Activated CD8-positive, alpha-beta memory T cell treated with anti-CD3 and anti-CD28 coated beads for 1 hour (primary cell): ENCODE measurements at places on chromosomes 1 and 21.

- no peak for DNase-seq
Observed at GRCh38 chr1:187032982-187033692, 204.4 kb downstream of the PLA2G4A start.

DNA sequence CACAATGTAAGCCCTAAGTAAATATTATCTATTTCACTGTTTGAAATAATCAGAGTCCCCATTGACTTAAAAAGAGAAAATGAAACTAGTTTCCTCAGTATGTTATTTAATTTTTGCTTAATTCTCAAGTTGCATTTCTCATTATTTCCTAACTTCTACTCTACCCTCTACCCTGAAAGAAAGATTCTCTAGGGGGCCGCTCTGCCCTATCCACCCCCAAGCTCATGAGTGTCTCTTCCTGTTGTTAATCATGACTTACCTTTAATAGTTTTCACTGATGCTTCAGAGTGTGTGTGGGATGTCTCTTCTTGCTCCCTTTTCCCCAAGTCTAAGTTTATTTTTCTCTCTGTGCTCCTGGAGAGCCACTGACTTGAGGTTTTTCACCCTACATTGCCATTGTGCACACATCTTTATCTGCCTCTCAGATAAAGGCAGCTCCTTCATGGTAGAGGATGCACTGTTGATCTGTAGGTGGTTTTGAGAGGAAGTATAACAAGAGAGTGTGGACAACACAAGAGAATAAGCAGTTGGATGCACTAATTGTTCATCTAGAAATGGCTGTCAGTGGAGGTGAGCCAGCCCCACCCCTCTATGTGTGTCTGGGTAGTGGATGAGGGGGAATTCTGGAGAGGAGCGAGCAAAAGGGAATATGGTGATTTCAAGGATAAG is 261.7 kb downstream of the CHRM3 start:
- DNase-seq, result no peak

- DNase-seq, result no peak
Observed at GRCh38 chr1:223772771-223773160, 60.4 kb downstream of the CAPN2 start.

DNA sequence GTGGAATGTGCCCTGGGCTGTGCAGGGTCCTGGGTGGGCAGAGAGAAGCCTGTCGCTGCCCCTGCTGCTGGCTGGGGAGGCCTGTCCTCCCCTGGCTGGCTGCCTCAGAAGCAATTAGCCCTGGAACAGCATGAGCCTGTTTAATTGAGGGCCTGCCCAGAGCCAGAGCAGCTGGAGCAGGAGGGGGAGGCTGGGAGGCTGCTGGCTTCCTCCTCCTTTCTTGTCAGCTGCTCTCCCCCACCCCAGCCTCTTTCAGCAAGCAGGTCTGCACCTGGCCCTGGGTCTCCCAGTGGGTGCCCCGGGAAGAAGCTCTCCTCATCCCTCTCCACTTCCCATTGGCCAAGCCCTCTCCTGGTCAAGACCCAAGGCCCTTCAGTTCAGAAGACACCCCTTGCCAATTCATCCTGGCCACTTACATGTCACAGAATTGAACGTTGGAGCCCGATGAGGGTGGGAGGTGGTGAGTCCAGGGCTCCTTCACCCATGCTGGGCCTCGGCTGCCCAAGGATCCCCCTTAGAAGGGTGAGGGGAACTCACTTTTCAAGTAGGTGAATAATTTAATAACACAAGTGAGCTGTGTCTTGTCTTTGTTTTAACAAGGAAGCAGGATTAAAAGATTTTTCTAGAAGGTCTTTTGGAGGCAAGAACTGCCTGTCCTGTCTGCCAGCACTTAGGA is 13.2 kb downstream of the AMPD2 start:
- no peak for DNase-seq

- no peak for DNase-seq
Observed at GRCh38 chr1:15158506-15159165, 5.1 kb downstream of the TMEM51 start.

- no peak for DNase-seq
Observed at GRCh38 chr21:43808367-43808766, 19.0 kb downstream of the RRP1 start.

DNA sequence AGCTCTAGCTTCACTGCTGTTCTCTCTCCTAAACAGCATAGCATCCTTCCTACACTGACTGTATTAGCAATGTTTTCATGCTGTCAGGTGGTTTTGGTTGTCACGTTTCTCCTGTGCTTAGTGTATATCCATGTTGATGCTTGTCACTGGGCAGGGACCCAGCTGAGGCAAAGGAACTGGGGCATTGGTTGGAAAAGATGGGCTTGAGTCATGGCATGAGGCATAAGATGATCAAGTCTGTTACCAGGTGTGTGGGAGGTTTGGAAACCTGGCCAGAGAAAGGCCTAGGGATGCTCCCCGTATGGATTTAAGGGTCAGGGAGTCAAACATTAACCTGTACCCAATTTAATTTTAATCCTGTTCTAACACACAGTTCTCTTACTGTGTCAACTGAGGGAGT is 69.6 kb downstream of the OSBPL9 start:
- no peak for DNase-seq

DNA sequence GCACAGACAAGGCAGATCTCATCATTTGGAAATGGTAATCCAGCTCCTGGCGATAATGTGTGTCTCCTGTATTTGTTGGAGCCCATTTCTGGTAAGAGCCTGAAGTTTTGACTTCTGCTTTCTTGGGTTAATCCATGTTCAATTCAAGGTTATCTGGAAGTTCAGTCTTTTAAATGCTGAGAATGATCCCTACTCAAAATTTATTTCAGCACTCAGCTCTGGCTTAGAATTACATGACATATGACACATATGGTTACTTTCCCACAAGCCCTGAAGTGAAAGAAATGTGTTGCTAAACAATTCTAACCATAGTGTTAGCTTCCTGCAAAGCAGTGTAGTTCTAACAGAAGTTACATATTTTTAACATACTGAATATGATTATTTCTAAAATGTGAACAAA is 2.7 kb downstream of the PTGFR start:
- DNase-seq, result no peak

DNA sequence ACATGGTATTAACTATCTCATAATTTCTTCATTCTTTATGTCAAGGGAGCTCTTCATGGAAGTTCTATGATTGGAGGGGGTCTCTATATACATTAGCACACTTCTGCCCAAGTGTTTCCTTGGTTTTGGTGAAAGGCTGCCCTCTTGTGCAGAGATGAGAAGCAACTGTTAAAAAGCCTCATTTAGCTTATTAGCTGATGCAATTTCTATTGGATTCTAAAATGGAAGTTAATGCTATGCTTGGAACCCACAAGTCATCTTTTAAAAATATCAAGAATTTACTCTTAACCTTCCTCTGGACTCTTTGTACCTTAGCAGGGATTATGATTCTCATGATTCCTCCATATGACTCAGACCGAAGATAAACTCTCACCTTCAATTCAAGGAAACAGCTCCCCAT is 328.9 kb downstream of the PTBP2 start:
- DNase-seq, result no peak

- DNase-seq, result no peak
Observed at GRCh38 chr1:96400089-96400488, 321.5 kb upstream of the PTBP2 start.

- no peak for DNase-seq
Observed at GRCh38 chr1:15523104-15524020, 653 bp downstream of the CASP9 start.

- no peak for DNase-seq
Observed at GRCh38 chr1:31866450-31867032, 50.7 kb upstream of the SPOCD1 start.

GRCh38 chr1:5903680-5904079 is 88.5 kb downstream of the NPHP4 start:
- DNase-seq, result no peak

DNA sequence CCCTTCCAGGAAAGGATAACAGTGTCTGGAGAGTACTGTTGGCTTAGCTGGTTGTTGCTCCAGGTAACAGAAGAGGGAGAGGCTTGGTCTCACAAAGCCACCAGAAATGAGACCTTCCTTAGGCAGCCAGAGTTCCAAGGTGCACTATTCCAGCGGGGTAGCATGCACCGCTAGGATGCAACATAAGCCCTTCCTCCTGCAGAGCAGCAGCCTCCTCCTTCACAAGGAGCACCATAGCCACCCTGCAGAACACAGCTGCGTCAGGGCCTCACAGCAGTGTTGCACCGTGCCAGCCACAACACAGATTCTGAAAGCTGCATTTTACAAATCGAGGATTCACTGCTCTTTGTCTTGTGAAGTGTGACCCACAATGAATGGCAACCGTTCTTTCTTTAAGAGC is 142.0 kb downstream of the CLIC6 start:
- DNase-seq, result no peak

- no peak for DNase-seq
Observed at GRCh38 chr1:62924983-62925790, 141.3 kb downstream of the ATG4C start.

DNA sequence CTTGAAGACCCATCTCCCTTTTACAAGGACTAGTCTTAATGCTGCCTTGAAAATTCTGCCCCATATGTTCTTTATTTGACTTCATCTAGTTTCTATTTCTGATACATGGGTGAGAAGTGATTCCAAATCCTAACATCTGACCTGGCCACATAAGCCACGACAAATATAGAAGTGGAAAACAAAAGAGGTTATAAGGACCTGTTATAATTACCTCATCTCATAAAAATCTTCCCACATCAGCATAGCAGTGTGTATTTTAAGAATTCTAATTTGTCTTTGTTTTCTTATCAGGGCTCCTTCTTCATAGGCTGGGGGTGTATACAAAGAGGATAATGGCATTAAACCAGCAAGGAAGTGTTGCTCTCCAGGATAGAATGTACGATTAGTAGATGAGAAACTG is 1007.4 kb downstream of the TTLL7 start:
- no peak for DNase-seq

DNA sequence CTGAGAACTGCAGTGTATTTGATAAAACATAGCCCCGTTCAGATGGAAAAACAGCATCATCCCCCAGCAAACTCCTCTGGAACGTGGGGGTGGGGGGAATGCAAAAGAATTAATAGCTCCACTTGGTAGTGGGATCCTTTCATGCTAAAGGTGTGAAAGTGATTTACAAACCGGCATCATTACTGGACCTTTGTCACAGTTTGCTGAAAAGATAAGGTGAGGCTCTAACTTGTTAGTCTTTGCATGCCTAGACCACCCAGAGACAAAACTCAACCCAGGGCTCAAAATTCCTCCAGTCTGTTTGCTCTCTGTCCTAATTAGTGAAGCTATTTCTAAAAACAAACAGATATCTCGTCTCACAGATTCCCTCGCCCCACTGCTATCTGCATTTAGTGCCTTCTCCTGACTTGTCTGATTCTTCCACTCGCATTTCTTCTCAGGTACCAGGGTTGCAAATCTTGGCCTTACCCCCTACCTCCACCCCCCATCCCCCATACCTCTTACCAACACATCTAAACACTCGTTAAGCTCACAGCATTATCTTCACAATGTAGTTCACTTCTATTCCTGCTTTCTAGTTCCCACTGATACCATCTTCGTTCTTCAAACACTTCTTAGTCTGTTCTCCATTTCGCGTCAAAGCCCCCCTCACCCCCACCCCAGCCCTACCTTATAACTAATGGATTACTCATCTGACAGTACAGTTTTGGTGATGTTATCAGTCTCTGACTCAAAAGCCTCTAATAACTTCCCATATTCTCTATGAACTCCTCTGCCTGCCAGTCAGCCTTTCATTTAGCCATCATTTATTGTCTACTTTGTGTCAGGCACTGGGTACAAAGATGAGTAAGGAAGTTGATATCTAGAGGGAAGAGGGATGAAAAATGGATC is 11.8 kb downstream of the IER5 start:
- no peak for DNase-seq

DNA sequence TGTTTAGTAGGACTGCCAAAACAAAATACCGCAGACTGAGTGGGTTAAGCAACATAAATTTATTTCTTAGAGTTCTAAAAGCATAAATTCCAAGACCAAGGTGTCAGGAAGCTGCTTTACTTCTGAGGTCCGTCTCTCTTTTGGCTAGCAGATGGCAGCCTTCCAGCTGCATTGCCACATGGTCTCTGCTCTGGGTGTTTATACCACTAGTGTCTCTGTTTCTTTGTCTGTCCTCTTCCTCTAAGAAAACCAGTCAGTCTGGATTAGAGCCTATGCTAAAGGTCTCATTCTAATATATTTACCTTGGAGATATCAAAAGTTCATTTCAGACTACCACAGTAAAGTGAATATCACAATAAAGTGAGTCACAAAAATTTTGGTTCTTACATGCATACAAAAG is 519.8 kb downstream of the COL11A1 start:
- no peak for DNase-seq

DNA sequence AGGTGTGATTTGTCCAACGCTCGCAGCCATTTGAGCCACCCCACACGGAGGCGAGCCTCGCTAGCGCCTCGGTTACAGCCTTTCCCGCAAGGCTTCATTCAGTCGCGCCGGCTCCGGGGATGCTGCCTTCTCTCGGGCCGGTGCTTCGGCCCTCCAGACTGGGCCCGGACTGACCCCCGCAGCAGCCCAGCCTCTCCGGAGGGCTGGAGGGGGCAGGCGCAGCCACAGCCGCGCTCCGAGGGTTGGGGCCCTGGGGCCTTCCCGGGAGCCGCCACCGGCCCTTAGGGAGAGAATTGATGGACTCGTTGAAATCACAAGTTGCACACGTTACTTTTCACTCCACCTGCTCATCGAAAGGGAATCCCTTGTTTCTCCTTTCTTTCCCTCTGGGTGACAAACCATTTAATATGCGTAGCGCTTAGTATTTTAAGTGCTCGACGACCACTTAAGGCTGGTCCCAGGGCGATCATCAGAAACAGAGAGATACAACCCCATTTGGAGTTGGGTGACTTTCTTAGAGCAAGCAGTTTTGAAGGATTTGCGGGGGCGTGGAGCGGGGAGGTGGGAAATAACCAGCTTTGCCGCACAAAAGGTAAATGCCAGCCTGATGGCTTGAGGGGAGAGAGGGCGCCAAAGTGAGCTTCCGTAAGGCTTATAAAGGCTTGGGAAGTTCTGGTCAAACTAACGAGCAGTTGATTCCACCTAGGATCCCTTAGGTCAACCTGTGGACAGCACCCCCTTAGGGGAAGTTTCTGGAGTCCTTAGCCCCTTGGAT is 24.6 kb upstream of the ENAH start:
- DNase-seq, result no peak

GRCh38 chr1:171597203-171597602 is 24.8 kb upstream of the MYOCOS start:
- DNase-seq, result no peak

DNA sequence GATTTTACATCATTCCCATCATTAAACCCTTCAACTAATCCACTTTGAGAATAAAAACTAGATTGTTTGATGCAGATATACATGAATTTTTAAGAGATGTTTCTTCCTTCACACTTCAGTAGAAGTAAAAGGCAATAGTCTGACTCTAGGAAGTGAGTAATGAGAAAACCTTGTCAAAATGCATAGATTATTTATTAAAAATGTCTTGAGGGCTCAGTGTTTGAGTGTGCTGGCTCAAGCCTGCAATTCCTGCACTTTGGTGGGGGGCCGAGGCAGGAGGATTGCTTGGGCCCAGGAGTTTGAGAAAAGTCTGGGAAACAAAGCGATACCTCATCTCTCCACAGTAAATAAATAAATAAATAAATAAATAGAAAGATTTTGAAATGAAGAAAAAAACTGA is 177.1 kb downstream of the NEGR1 start:
- DNase-seq, result no peak
